Brain (organoid and tissue), 16 donors: ENCODE measurements at places on chromosomes 1 and 21. TPM values are rescaled to one million over a fixed set of nuclear protein-coding genes. Genes with fewer than 3 reads are reported as not detected.

TRAPPC3 gene
- polyA plus RNA-seq = 105 TPM

DNASE2B gene
- not detected for polyA plus RNA-seq

MIXL1 gene
- not detected for polyA plus RNA-seq

CFAP410 gene
- polyA plus RNA-seq = 38.3 TPM

OR2T4 gene
- not detected for polyA plus RNA-seq

OR2M3 gene
- polyA plus RNA-seq = not detected

CHI3L2 gene
- polyA plus RNA-seq = 5.9 TPM

DPT gene
- polyA plus RNA-seq = not detected

NFASC gene
- 54.4 TPM for polyA plus RNA-seq
